ENCODE measurements at places on chromosomes 5 and 9. TPM values are rescaled to one million over a fixed set of nuclear protein-coding genes. Genes with fewer than 3 reads are reported as not detected.

PCDHAC1 gene
- total RNA-seq, result not detected

TAF11L10 gene
- total RNA-seq, result not detected

CDC25C gene
- 14.0 TPM for total RNA-seq

TAF11L13 gene
- not detected for total RNA-seq

PDE4D gene
- 55.0 TPM for total RNA-seq

LECT2 gene
- not detected for total RNA-seq

TLR4 gene
- 0.42 TPM for total RNA-seq

ORM2 gene
- not detected for total RNA-seq

RANBP3L gene
- total RNA-seq, result not detected

PCDHB6 gene
- total RNA-seq, result not detected
